Panc1 (cell line): ENCODE measurements at places on chromosomes 12 and 14.

DNA sequence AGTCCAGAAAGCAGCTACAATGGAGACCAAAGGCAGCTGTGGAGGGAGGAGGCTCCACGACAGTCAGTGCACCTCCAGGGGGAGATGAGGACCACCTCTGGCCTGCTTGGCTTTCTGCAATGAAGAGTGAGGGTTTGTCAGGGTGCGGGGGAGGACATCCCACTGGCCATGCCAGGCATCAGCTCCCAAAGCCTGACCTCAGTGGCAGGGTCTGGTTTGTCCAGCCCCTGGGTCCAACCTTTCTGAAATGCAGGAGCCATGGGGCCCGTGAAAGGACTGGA, 35.2 kb downstream of the SLC6A12 start:
- DNase-seq, result no peak

DNA sequence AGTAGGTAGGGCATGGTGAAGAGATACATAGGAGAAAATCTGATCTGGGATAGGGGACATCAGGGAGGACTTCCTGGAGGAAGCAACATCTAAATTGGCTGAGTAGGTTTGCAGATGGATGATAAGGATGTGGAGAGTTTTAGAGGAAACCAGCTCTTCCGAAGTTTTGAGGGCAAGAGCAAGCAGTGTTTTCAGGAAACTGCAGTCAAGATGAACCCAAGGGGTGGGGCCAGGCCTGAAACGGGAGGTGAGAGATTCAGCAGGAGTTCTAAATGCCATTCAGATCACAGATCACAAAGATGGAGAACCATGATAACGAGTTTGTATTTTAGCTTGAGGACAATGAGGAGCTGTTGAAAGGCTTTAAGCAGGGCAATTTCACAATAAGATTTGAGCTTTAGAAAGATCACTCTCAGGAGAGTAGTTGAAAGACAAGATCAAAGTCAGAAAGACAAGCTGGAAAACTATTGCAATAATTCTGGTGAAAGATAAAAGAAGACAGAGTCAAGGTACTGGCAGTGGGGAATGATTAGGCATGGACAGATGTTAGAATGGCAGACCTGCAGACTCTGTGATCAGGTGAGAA, 70.1 kb upstream of the PLXNC1 start:
- no peak for DNase-seq

- no peak for DNase-seq
These were observed 87.1 kb downstream of the ATP2B1 start for GRCh38 chr12:89621521-89621920.

DNA sequence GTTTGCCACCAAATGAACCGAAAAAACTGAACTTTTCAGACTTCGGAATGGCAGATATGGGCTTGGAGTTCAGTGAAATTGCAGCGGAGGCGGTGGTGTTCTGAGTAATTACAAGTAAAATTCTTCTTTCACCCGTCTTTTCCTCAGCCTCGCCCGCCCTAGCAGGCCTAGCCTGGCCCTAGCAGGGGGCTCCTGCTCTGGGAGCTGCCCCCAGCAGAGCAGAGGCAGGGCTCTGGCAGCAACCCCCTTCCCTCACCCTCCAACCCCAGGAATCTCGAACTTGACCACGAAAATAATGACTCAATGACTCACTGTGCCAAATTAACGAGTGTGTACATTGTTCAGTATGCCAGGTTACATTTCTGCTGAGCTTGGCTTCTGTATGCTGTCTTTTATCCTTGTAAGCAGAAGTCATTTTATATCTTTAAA, 1.1 kb downstream of the PAPLN start:
- no peak for DNase-seq

DNA sequence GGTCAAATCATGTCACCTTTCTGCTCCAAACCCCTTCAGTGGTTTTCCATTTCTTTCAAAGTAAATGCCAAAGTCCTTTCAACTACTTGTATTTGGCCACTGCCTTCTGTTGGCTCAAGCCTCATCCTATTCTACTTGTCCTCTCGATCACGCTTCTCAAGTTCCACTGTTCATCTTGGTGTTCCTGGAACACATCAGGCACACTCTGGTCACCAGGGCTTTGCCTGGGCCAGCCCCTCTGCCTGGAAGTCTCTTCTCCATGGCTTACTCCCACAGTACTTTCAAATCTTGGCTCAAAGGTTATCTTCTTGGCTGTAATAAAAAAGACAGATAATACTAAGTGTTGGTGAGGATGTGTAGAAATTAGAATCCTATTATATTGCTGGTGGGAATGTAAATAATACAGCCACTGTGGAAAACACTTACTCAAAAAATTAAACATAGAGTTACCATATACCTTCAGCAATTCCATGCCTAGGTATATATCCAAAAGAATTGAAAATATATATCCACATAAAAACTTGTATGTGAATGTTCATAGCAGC, 17.3 kb upstream of the PPFIBP1 start:
- DNase-seq, result no peak

DNA sequence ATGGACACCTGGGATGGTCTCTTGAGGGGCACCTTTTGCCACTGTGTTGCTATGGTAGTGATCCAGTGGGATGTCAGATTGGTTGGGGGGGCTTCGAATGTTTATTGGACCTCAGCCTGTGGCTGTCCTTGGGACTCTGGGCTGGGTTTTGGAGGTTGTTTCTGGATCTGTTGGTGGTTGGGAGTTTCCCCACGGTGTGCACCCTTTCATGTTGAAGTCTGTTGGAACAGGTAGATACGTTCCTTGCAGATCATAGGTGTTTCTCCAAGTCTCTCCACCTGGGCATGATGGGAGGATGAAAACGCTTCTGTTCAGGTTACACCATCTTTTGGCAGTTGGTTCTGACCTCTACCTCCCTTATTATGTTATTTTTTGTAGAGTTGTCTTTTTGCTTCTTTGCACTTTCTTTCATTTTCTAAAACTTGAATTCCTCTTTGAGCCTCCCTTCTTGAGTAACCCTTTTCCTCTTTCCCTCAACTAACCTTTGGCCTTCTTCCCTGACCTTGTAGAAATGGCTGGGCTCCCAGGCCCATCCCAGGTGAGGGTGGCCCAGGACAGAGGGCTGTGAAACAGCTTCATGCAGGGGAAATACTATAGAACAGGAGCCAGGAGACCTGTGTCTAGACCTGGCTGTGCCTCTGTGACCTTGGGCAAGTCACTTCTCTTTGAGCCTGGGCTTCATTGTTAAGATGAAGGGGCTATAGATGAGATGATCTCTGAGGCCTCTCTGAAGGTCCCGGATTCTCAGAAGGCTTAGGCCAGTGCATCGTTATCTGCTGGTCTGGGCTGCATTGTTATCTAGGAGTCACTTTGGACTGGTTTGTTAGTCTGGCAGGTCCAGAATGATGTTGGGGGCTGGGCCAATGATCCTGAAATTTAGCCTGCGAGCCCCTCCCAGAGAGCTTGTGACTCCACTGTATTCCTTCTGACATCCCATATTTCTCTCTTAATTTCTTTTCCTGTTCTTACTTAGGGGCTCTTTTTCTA, 2.0 kb downstream of the ATN1 start:
- DNase-seq, result no peak

- no peak for DNase-seq
These were observed 214.8 kb downstream of the MSRB3 start for GRCh38 chr12:65492998-65493912.

DNA sequence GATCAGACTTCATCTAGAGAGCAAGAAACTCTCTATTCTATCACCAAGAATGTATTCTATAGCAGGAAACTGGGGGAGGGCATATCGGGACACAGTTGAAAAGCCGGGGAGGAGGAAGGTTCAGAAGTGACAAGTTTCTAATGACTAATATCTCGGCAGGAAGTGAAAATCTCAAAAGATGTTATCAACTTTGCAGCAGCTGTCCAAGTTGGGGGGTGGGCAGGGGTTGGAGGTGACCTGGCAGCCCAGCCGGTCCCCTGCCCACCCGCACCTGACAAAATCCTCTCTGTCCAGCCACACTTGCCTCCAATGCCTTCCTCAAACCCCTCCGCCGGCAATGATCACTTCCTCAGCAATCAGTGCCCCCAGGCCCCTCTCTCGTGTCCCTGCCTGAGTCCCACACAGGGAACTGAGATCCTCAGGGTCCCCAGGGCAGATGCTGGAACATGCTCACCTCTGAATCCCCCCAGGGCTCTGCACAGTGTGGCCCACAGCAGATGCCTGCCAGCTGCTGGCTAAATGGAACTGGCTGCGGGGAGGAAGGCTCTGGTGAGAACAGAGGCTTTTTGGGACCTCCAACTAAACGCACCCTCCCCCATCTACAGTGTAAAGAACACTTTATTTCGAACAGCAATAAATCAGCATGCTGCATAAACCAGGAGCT, 43.9 kb downstream of the CCDC88C start:
- no peak for DNase-seq

DNA sequence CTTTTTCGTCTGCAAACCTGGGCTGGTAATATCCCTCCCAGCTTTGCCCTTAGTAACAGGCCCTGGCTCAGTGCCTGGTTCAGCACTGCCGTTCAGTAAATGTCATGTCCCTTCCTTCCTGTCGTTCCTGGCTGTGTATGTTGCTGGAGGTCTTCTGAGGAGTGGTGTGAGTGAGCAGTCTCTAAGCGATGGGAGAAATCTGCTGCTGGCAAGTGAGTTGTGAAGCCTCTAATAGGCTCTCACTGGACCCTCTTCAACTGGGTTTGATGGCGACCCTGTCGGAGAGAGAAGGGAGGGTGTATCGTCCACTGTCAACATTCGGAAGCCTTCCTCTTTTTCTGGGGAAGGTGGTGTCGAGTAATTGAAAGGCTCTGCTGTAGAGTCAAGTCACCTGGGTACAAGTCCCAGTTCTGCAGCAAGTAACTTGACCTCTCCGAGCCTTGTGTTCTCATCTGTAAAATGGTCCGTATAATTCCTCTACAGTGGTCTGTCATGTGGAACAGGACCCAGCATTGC, 62.8 kb downstream of the HRK start:
- no peak for DNase-seq
